ENCODE measurements at places on chromosomes 6 and 20.

DNA sequence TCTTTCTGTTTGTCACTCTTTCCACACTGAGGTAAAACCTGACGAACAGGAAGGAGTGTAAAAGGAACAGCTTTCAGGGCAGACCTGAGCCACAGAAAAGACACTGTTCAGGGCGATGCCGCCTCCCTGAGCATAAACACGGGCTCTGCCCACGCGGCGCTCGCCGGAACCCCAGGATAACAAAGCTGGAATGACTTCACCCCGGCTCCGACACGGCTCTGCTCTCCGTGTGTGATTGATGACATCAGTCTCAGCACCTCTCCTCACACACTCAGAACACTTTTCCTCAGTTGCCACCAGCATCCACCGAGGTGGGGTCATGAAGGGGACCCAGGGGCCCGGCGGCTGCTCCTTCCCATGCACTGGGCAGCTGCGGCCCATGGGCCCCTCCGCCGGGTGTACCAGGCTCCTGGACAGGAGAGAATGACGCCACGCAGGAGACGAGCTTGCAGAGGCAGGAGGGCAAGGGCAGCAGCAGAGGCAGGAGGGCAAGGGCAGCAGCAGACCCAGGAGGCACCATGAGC is 43.6 kb downstream of the DLL1 start:
- DNase-seq: no peak

- DNase-seq: no peak
Observed at GRCh38 chr20:10242166-10242565, 23.5 kb downstream of the SNAP25 start.

- no peak for DNase-seq
Observed at GRCh38 chr20:63941282-63942081, 14.7 kb downstream of the UCKL1 start.

DNA sequence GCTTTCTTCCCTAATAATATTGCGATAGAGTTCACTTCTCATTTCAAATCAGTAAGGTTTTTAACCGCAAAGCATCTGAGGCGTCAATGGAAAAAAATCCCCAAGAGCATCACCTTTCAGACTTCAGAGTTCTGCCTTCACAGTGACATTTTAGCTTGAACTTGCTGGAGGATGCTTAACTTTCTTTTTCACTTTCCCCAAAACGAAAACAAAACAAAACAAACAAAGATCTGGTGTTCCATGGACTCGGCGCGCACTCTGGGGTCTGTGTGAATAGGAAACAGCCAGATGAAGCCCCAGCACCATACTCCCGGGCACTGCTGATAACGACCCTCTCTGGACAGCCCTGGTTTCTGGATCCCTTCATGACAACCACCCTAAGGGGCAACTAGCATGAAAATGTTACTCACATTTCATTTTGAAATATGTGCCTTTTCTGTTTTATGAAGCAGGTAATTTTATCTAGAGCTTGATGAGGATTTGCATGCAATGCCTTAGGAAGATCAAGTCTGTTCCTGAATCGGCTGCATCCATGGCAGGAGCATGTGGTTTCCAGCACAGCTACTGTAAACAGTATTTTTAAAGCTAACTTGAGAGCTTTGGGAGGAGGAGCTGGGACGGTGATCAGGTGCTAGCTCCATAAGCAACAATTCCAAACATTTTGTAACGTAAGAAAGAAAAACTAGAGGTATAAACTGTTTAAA is 44.5 kb downstream of the RAMACL start:
- no peak for DNase-seq

GRCh38 chr6:33288141-33288920 is 708 bp downstream of the WDR46 start:
- DNase-seq: no peak

DNA sequence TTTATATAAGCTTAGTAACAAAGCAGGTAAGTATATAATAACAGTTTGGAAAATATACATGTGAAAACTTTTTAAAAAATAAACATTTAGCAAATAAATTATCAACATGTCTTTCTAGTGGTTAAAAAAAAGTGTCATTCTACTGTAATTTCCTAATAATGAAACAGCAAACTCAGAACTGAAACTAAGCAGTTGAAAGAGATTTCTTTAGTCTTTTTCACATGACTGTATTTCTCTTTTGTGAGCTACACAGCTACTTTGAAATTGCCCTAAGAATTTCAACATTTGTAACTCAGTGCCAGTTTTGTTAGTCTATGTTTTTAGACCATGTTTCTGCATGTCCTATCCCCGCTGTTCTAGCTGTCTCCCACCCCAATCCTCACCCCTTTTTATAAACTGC is 28.4 kb upstream of the SDHAF4 start:
- no peak for DNase-seq

GRCh38 chr6:1587546-1587945 is 22.2 kb upstream of the FOXC1 start:
- no peak for DNase-seq
